ENCODE measurements at places on chromosomes 13 and 19. TPM values are rescaled to one million over a fixed set of nuclear protein-coding genes. Genes with fewer than 3 reads are reported as not detected.

ZGLP1 gene
- total RNA-seq = 1.6 TPM

- no peak for DNase-seq
These were observed 16.2 kb downstream of the MARK4 start for GRCh38 chr19:45267296-45267695.

DNA sequence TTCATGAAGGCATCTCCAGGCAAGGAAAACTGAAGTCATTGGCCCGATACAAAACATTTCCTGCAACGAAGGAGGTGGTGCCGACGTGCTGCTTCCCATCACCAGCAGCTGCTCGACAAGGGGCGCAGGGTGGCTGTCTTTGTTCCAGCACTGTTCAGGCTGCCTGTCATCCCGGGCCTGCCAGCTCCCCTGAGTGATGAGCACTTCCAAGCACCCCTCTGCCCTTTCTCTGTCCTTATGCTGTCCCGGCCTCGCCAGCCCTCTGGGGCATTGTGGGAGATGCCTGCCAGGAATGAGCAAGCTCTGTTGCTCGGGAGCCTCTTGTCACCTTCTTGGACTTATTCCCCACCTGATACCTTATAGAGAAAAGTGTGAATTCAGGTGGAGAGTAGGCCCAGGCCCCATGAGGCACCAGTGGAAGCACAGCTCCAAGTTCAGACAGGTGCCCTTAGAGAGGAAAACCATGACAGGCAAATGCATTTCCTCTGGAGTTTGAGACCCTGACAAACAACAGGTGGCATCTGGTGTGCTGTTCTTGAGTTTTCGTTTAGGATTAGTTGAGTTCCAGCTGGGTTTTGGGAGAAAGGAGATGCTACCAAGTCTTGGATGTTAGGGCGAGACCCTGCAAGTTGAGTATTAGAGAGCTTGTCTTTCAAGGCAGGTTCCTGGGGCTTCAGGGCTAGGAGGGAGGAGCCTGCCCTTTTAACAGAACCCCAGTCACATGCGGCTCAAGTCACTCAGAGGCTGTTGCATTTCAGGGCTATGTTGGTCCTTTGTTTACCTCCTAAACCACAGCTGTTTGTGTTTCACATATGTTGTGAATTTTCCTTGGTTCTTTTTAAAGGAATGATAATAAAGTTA lies 21.4 kb downstream of the BBC3 start:
- DNase-seq = no peak

GRCh38 chr13:21333186-21333585 lies 125.9 kb downstream of the ZDHHC20 start:
- DNase-seq = no peak

HIF3A gene
- 12.0 TPM for total RNA-seq

DNA sequence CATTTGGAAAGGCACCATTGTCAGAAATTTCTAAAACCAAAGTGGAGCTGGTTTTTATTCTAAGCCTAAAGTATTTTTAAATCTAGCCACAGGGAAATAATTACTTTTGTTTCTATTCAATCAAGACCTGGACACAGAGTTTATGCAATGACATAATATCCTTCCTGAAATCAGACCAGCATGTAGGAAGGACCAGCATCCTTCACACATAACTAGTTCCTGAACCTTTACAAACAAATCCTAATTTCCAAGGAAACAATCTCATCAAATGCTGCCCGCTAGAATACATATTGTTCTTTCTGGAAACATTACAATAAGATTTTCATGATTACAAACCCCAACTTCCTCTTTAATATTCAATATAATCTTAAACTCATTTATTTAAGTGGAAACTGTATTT lies 1.5 kb downstream of the STARD13 start:
- DNase-seq = no peak

CATSPERD gene
- total RNA-seq = not detected

DNA sequence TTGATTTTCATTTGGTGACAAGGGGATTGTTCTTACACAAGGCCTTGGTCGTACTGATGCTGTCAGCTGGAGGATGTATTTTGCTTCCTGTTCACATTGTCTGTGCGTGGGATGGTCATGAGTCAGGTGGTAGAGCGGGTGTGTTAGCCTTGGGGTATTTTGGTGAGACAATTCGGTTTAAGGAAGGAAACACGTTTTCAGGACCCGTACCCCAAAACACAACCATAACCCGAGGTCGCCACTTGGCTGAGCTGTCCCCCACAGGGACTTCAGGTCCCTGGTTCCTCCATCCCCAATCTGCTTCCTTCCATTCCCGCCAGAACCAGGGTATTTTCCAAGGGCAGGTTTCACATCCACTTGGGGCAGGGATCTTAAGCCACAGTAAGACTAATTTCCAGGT lies 15.0 kb downstream of the MYO9B start:
- DNase-seq = no peak

DNA sequence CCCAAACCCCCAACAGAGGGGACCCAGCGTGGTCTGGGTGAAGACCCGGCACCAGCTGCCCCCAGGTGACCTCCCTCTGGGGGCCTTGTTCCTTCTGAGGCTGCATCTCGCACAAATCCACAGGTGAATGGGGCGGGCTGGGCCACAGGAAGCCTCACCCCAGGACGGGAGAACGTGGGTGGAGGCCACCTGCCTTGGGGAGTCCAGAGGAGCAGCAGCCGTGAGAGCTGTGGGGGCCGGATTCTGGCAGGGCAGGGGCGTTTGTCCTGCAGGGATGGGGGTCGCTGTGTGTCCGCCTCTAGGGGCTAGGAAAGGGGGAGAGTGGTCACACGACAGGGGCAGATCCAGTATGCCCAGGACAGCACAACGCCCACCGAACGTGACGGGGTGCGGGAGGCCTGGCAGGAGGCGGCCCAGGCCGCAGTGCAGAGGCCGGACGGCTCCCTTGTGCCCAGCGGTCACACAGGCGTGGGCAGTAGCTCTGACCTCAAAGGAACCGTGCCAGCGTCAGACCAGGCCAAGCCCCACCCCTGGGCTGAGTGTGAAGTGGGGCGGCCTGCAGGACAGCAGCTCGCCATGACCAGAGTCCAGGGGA lies 6.7 kb downstream of the POLR2E start:
- DNase-seq = no peak

B3GNT8 gene
- 94.9 TPM for total RNA-seq

- DNase-seq = no peak
These were observed 66.3 kb downstream of the MAP4K1 start for GRCh38 chr19:38551450-38551813.

GRCh38 chr13:92823059-92823458 lies 403.5 kb upstream of the GPC6 start:
- DNase-seq = no peak

- no peak for DNase-seq
These were observed 50.3 kb downstream of the POLR1D start for GRCh38 chr13:27672025-27672424.

DNA sequence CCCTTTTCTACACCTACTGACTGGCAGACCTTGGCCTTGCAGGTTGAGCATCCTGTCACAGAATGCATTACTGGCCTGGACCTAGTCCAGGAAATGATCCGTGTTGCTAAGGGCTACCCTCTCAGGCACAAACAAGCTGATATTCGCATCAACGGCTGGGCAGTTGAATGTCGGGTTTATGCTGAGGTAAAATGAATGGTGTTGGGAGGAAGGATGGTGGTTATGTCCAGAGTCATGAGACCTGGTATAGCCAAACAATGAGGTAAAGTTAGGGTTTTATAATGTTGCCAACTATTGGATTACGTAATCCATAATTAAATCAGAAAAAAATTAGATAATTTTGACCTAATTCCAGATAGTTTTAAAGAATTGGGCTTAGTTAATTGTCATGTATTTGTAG lies 212.5 kb downstream of the PCCA start:
- no peak for DNase-seq

GRCh38 chr13:42001580-42001979 lies 40.7 kb upstream of the VWA8 start:
- DNase-seq = no peak

VWA8 gene
- 26.9 TPM for total RNA-seq

PLEKHF1 gene
- 2.8 TPM for total RNA-seq

GRIN3B gene
- not detected for total RNA-seq

GRCh38 chr19:2561895-2562294 lies 86.0 kb downstream of the GADD45B start:
- DNase-seq = no peak

DNA sequence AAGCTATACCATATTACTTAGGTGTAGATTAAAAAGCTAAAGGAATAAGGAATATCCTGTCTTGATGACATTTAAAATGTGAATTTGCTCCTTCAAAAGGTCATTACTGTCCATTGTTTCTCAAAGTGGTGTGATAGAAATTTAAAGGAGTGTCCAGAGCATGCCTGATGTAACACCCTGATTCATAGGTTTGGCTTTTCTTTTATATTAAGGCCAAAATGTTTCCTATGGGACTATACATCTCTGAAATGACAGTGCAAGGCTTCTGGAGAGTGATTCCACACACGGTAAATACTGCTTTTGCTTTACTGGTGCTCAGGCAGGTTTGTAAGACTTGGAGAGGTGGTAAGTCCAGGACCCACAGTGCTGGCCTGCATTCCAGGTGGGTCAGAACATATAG lies 289.9 kb downstream of the RFC3 start:
- DNase-seq = no peak

Data from left colon (tissue), 2 donors.